CD8-positive, alpha-beta memory T cell (primary cell): ENCODE measurements at places on chromosomes 12 and 14.

DNA sequence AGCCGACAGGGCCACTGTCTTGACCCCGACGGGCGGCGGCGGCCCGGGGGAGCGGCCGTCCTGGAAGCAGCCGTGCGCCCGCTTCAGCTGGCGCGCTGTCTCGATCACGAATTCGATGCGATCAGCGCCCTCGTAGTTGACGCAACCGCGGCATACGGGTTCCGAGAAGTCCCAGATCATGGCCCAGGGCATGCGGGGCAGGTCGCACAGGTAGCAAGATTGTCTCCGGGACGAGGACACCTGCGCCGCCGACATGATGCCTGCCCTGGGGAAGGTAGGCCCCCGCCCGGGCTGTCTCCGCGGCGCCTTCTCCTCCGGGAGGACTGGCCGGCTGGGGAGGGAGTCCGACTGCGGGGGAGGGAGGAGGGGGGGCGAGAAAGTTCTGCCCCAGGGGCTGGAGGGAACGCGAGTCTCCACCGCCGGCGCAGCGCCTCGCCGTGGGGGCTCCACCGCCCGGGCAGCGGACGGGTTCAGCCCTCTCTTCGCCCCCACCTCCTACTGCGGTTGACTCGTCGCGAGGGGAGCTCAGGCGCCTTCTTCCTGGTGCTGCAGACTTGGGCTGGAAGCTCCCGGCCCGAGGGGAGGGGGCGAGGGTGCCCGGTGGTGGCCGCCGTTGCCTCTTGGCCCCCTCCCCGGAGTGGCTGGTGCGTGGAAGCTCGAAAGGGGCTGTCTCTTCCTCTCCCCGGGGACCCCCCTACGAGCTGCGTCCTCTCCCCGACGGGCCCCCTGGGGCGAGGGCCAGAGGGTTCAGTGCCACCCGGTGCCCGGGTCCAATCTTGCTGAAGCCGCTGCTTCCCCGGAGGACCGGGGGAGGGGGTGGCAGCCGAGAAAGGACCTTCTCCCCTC is 747 bp downstream of the IRF2BPL start:
- DNase-seq, result peak; percentile 53

GRCh38 chr12:2999265-2999841 is 40.2 kb downstream of the TEAD4 start:
- no peak for DNase-seq

- no peak for DNase-seq
Measured at GRCh38 chr14:69850086-69850735, 29.0 kb upstream of the SMOC1 start.

GRCh38 chr12:131130311-131130911 is 176.7 kb downstream of the ADGRD1 start:
- no peak for DNase-seq

DNA sequence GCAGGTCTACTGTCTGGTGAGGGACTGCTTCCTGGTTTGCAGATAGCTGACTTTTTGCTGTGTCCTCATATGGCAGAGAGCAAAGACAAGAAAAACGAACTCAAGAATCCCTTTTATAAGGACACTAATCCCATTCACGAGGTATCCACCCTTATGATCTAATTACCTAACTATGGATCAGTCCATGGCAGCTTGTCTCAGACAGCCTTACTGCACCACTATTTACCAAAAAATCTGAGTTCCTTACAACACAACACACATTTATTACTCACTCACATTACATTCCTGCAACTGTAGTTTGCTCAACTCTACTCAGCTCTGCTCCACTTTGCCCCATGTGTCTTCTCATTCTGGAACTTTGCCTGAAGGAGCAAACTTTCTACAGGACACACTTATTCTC is 10.1 kb upstream of the SLC6A15 start:
- no peak for DNase-seq

GRCh38 chr12:120089105-120089504 is 27.4 kb downstream of the RAB35 start:
- DNase-seq, result no peak

DNA sequence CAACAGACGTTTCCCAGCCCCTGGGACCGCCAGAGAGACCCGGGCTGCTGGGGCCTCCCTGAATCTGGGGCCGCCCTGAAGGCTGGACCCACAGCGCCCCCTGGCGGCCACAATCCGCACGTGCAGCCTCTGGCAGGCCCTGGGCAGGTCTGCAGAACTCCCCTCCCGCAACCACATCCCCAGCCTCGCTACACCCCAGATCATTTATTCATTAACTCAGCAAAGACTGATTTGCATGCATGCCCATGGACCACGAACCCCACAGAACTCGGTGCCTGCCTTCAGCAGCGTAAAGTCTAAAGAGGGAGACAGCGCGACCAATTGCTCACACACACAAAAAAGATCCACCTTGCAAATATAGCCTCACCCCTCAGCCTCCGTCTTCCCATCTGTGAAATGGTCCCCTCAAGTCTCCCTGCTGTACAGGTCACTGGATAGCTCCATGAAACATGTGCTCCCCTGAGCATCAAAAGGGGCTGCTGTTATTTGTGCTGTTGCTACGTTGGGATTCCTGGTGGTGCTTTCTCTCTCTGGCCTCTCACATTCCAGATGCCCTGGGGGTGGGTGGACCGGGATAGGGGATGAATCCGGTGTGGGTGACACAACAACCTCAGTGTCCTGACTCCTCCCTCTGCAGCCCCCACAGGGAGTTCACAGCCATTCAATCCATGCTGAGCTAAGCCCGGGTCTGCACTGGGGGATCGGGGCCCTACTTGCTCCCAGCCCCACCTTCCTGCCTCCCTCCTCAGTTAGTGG is 96.4 kb downstream of the SCARB1 start:
- peak; percentile 71 for DNase-seq

- DNase-seq, result no peak
Measured at GRCh38 chr12:11862798-11863197, 207.9 kb upstream of the BCL2L14 start.

- DNase-seq, result no peak
Measured at GRCh38 chr12:47967461-47968321, 4.3 kb downstream of the TMEM106C start.

- DNase-seq, result no peak
Measured at GRCh38 chr12:66669541-66669940, 9.3 kb downstream of the GRIP1 start.

GRCh38 chr12:67460388-67460787 is 188.2 kb upstream of the DYRK2 start:
- no peak for DNase-seq

DNA sequence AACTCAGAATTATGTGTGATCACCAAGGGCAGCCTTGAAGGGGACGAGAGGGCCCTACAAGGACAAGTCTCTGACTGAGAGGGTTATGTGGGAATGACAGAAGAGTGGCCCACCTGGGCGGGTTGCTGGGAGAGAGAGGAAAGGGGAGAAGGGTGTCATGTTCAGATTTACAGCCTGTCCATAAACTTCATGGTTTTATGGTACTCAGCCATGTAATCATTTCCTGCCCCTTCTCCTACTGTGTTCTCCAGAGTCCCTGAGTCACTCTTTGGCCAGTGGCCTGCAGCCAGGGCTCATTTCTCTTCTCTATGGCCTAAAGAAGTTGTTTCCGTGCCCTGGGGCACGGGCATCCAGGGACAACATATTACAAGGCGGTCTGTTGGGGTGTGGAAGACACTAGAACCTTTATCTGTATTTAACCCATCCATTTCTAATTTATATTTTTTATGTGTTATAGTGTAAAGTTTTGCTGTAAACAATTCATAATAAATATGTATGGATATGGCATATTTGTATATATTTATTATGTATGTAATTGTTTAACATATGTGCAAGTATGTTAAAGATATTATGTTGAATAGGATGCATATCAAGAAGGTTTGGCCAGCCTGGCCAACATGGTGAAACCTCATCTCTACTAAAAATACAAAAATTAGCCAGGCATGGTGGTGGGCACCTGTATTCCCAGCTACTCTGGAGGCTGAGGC is 26.9 kb downstream of the DDX47 start:
- no peak for DNase-seq

DNA sequence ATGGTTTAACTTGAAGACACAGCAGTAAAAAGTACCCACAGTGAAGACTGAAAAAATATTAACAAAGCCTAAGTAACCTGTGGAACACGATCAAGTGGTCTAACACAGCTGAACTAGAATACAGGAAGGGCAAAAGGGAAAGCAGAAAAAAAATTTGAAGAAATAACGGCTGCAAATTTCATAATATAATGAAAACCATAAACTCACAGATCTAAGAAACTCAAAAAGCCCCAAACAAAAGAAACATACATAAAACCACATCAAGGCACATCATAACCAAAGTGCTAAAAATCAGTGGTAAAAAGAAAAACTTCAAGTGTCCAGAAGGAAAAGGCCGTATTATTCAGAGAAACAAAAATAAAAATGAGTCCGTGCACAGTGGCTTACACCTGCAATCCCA is 30.9 kb downstream of the SPPL3 start:
- no peak for DNase-seq

GRCh38 chr14:20723488-20723887 is 22.2 kb upstream of the EDDM3A start:
- DNase-seq, result no peak

DNA sequence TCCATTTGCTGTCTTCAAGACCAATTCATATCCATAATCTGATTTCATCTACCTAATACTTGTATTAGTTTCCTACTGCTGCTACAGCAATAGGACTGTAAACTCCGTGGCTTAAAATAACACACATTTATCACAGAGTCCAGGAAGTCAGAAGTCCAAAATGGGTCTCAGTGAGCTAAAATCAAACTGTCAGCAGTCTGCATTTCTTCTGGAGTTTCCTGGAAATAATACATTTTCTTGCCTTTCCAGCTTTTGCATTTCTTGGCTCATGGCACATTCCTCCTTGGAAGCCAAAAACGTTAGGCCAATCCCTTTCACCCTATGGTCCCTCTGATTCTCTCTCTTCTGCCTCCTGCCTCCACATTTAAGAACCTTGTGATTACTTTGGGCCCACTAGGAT is 239.8 kb downstream of the PRKD1 start:
- DNase-seq, result no peak

DNA sequence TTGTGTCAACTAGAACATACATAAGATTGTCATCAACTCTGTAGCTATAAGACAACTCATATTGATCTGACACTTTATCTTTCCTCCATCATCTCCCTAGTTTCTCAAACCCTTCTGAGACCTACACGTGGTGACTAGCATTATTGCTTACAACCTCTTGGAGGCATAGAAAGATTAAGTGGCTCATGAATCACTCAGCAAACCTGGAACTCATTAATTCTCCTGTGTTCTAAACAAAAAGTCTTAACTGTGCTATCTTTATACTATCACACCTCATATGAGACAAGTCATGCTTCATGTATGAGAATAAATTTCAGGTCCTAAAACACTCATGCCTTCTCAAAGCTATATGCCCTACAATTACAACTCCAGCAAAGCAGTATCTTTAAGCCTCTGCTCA is 408.6 kb upstream of the SYT1 start:
- no peak for DNase-seq

DNA sequence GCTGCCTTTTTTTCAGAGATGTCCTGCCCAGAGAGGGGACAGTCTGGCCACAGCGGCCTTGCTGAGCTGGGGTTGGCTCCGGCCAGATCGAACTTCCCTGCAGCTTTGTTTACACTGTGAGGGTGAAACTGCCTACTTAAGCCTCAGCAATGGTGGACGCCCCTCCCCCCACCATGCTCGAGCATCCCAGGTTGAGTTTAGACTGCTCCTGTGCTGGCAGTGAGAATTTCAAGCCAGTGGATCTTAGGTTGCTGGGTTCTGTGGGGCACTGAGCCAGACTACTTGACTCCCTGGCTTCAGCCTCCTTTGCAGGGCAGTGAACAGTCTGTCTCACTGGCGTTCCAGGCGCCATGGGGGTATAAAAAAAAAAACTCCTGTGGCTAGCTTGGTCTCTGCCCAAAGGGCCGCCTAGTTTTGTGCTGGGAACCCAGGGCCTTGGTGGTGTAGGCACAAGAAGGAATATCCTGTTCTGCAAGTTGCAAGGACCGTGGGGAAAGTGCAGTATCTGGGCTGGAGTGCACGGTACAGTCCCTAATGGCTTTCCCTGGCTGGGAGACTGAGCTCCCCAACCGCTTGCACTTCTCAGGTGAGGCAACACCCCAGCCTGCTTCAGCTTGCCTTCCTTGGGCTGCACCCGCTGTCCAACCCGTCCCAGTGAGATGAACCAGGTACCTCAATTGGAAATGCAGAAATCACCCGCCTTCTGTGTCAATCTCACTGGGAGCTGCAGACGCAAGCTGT is 79.1 kb downstream of the LRIG3 start:
- no peak for DNase-seq
